ENCODE measurements at places on chromosomes 4 and X.

DNA sequence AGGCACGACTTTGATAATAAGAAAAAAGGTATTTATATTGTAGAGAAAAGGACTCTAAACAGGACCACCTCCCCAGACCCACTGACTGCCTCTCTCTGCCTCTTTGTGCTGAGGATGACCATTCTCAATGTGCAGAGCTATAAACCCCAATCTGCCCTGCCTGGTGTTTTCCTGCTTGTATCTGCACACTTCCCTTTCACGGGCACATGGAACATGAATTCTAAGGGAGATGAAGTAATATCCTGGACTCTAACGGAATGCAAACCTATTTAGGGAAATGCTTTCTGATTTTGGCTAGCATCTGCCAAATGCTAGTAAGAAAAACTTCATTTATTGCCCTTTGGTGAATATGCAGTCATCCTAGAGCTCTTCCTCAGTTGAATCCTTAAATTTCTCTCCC, 2.4 kb downstream of the DIPK2B start:
- DNase-seq = no peak

GRCh38 chr4:96154676-96155075, 314.8 kb downstream of the PDHA2 start:
- DNase-seq = no peak

- DNase-seq = no peak
Measured at GRCh38 chrX:125407314-125407713, 87.6 kb downstream of the TEX13C start.

- no peak for DNase-seq
Measured at GRCh38 chrX:130413415-130413814, 11.6 kb downstream of the RBMX2 start.

DNA sequence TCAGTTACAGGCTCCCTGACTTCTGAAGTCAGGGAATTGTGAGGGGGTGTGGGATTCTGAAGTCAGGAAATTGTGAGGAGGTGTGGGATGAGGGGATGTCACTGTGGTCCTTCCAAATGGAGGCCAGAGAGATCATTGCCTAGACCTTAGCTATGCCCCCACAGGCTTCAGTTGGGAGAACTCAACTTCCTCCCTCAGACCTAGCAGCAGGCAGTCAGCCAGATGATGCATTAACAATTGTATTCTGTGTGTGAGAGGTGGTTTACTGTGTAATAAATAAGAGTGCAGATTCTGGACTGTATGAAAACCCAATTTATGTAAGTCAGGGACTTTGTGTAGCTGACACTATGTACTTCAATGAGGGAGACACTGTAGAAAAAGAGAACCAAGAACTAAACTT, 65.7 kb downstream of the FREM3 start:
- DNase-seq = no peak

GRCh38 chr4:53937327-53937726, 127.1 kb downstream of the CHIC2 start:
- no peak for DNase-seq

DNA sequence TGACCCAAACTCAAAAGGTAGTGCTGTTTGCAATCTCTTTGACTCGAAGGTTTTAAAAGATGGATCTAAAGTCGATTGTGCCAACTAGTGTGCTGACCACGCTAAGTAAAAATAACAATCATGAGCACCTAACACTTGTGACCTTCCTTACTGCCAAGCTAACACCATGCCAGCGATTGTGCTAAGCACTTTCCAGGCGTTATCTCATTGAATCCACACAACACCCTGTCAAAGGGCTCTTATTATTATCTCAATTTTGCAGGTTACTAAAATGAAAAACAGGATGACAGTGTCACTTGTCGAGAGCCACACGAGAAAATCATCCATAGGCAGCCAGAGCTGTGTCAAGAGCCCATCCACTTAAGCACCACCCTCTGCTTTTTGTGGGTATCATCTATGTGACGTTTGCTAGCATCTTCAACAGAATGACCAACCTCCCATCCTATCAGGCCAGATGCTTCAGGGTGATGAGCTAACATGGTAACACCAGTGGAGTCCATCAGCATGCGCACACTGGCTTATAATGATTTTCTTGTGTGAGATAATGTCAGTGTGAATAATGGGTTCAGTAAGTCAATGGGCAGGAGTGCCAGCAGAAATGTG, 893 bp upstream of the GAB3 start:
- no peak for DNase-seq

- DNase-seq = no peak
Measured at GRCh38 chr4:97841512-97841911, 301.8 kb downstream of the STPG2 start.

- DNase-seq = no peak
Measured at GRCh38 chrX:36445566-36445965, 526.0 kb downstream of the CFAP47 start.

- no peak for DNase-seq
Measured at GRCh38 chrX:129771266-129771995, 8.3 kb upstream of the SASH3 start.

- no peak for DNase-seq
Measured at GRCh38 chr4:138938366-138938690, 77.3 kb upstream of the NOCT start.

DNA sequence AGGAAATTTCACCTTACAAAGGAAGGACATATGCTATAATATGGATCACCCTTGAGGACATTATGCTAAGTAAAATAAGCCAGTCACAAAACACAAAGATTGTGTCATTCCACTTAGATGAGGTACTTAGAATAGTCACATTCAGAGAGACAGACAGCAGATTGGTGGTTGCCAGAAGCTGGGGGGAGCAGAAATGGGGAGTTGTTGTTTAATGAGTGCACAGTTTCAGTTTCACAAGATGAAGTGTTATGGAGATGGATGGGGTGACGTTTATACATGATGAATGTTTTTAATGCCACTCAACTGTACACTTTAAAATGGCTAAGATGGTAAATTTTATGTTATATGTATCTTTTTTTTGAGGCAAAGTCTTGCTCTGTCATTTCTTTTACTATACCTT, 14.8 kb upstream of the SPON2 start:
- DNase-seq = no peak

Measured in stimulated activated CD4-positive, alpha-beta T cell treated with anti-CD3 and anti-CD28 coated beads, Interleukin-4, amount 100 ng/mL, for 4 hours (primary cell).